ENCODE measurements at places on chromosomes 4 and X.

DNA sequence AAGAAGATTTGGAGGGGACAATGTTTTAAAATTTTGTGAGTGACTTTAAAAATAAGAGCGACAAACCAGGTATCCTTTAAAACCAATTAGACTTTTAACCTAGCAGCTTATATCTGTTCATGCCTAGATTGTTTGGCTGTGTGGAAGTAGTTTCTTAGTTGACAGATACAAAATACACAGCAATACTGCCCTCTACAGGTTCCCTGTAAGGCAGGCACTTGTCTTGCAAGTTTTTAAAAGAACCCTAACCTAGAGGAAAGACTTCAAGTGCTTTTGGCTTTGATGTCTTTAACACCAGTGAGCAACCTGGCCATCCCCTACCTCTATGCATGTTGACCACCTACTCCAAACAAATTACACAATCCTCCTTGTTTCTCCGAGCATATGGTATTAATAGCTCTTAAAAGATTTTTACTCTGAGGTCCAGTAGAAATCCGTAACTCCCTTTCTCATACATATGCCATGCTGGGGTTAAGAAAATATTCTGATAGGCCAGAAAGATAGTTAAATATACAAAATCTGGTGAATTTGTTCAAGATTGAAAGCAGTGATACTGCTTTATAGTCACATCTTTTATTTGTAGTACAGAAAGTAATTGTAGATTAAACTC lies 273.0 kb downstream of the ARHGAP24 start:
- no peak for DNase-seq

DNA sequence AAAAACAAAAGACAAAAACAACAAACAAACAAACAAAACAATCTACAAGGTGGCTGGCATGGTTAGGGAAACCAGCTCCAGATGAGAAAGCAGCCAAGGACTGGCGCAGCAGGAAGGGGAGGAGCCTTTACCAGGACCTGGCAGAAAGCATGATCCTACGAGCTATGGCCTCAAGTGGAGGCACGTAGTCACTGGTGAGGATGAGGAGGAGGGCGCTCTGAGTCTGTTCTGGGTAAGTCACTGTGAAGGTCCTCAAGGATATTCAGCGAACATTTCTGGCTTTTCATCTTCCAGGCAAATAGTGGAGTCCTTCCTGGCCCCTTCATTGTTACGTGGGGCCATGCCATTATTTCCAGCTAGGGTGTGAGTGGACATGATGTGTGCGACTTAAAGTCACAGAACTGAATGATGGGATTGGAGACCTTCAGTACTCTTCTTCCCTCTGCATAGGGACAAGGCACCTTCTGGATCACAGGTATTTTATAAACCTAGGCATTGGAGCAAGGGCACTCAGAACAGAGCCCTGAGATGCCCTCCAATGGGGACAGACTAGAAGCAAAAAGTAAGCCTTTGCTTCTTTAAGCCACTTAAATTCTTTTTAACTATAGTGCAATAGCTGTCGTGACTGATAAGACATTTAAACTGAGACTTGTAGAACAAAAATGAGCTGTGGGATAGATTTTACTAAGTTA lies 771.3 kb downstream of the RAB28 start:
- no peak for DNase-seq

- DNase-seq: no peak
These were observed 11.0 kb downstream of the SCLT1 start for GRCh38 chr4:129082302-129082701.

DNA sequence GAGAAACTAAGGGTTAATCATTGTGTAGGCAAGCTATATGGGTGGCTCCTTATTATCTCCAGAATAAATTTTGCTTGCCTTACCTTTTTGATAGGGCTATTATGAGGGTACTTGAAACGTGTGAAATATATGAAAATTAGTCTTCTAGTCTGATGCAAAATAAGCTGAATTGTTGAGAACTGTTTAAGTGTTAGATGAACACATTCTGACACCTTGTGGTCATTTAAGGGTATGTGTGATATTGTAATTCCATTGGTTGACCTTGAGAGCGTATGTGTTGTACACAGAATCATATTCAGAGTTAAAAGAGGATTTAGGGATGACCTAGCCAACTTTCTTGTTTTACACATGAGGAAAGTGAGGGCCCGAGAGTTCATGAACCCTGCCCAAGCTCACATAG lies 44.6 kb upstream of the LINC00632 start:
- DNase-seq: no peak

DNA sequence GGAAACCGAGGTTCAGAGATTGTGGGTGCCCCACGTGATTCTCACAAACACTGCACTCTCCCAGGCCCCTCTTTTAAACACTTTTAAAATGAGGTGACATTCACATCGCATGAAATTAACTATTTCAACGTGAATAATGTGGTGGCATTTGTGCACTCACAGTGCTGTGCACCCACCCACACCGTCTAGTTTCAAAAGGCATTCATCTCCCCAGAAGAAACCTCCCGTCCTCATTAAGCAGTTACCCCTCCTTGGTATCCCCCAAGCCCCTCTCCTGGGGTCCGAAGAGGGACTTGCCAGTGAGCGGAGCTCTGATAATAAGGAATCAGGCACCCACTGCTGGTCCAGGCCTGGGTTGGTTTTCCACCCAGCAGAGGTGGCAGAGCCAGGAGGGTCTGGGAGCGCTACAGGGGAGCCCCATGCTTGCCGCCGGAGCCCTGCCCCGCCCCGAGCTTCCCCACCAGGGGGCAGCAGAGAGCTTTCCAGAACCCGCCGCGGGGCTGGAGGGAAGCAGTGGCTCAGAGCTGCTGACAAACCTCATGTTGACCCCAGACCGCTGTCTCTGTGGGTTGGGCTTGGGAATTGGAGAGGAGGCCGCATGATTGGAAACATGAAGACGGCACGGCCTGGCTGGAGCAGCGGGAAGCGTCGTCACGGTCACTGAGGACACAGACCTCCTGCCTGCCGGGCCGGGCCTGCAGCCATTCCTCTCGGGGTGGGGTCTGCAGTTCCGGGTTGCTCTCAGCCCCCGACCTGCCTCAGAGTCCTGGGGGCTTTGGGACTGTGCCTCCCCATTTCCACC lies 27.5 kb upstream of the HTRA3 start:
- DNase-seq: peak; percentile 89

DNA sequence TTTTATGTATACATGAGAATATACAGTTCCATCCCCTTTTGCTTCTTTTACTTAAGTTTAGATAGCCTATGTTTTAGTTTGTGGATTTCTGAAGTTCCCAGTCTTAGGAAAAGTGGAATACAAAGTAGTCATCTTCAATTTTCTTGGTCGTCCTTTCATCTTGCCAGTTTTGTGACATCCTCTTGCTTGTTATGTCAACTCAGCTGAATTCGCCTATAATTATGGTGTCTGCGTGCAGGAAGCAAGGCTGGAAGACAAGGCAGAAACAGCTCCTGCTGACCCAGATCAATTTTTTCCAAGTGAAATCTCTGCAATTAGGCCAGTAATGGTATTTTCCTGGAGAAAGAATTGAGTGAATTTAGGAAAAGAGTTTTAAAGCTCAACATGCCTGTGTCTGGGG lies 28.1 kb upstream of the NYX start:
- no peak for DNase-seq

DNA sequence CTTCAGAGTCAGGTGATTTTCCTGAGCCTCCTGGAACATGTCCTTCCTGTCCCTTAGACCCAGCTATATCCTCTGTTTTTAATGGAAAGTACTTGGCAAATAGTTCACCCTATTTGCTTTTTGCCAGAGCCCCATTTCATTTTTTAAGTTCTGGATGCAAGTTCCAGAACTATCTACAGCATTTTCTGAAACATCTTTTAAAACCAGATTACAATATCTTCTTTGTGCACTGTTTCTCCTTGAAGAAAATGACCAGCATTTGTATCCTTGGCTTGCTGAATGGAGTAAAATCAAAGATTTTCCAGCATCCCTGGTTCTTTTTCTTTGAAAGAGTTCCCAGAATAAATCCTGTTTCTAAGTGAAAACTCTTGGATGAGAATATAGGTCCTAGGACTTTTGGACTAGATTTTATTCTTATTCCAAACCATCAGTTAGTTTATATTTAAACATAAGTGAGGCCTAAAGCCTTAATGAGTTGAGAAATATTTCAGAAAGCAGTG lies 224.3 kb downstream of the ANK2 start:
- DNase-seq: no peak

DNA sequence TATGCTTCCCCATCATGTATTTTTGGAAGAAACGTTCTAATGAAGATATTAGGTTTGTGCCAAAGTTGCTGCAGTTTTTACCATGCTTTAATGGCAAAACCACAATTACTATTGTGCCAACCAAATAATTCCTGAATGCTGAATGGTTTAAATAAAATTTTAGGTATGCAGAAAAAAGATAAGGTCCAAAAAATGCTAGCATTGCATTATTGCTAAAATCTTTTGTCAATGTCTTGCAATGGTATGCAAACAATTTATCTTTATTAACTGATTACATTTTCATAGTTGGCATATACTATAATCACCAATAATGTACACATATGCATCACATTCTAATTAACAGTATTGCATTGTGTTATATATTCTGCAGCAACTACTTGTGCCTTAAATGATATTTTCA lies 1657.4 kb upstream of the IGFBP7 start:
- no peak for DNase-seq

GRCh38 chr4:1521821-1522361 lies 115.6 kb upstream of the NKX1-1 start:
- DNase-seq: no peak

GRCh38 chr4:28469387-28469786 lies 1608.7 kb downstream of the STIM2 start:
- no peak for DNase-seq

DNA sequence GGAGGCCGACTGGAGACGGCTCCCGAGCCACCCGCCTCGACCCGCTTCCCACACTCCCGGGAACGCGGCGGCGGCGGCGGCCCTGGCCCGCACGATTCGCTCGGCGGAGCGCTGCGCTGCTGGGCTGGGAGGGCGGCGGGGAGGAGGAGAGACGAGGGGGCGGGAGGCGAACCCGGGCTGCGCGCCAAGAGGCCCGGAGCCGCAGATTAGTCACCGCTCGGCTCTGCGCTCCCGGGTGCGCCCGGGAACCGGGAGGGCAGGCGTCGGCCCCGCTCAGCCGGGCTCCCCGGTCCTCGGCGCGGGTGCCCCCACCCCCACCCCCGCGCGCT lies 11.2 kb upstream of the BCOR start:
- peak; percentile 69 for DNase-seq

DNA sequence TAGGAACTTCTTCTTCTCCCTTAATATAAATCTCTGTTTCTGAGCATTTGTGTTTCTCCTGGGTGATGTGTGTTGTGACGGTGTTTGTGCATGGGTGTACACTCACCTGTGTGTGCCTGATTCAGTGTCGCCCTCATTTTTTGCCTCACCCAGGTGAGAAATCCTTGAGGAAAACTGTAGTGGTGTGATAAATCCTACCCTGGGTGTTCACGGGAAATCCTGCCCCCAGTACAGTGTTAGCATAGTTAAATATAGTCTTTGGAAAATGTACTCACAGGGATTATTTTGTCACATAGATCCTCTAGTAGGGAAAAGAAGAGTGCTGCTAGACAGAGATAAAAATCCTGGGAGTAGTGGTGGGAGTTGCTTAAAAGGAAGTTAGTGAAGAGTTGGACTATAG lies 291.9 kb upstream of the PITX2 start:
- DNase-seq: no peak

GRCh38 chrX:74523870-74524735 lies 90.3 kb downstream of the RLIM start:
- DNase-seq: no peak

GRCh38 chrX:132292793-132293192 lies 73.5 kb upstream of the RAP2C start:
- DNase-seq: no peak

- no peak for DNase-seq
These were observed 41.1 kb upstream of the TMEM184C start for GRCh38 chr4:147576084-147576483.

GRCh38 chr4:33626221-33626620 lies 2618.1 kb downstream of the ARAP2 start:
- DNase-seq: no peak

- no peak for DNase-seq
These were observed 339.0 kb upstream of the PABPC4L start for GRCh38 chr4:134540588-134540987.

DNA sequence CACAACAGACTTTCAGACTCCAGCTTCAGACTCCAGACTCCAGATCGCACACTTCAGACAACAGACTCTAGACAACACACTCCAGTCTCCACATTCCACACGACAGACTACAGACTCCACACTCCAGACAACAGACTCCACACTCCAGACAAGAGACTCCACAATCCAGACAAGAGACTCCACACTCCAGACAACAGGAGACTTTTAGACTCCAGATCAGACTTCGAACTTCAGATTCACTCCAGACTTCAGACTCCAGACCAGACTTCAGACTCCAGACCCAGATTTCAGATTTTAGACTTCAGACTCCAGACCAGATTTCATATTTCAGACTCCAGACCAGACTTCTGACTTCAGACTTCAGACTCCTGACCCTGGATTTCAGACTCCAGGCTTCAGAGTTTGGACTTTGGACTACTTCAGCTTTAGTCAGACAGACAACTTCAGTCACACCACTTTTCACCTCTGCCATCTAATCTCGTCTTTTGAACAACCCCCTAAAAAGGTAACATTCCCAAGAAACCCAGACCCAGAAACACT lies 29.0 kb upstream of the TLR2 start:
- no peak for DNase-seq

DNA sequence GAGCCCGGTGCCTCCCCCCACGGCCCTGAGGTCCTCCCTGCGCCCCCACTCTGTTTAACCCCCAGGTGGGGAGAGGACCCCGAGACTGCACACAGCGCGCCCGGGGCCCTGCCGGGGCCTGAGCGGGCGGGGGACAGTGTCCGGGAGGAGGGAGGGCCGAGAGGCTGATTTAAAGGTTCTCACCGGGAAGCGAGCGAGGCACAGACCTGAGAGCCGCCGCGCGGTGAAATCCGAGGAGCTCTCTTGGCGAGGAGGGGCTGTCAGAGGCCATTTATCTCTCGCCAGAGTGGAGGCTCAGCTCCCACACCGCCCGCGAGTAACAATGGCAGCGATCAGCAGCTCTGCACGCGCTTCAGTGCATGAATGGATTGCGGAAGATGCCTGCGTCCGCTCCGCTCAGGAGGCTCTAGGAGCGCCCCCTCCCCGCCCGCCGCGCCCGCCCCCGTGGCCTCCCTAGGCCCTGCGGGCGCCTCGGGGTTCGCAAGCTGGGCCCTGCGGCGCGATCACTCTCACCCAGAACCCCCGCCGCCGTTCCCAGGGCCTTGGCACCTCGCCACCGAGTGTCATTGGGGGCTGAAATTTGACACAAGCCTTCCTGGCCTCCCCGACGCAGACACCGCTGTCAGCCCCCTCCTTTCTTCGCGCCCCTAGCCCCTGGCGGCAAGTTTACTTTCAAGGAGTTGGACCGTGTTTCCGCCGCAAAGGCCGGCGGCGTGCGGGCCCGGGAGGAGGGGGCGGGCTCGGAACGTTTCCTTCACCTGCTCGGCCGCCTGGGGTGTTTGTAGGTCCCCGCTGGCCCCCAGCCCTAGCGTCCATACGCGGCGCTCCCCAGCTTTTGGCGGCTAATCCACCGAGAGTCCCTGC lies 48.7 kb upstream of the BCOR start:
- no peak for DNase-seq

GRCh38 chr4:111960241-111960667 lies 185.0 kb upstream of the FAM241A start:
- DNase-seq: no peak

- no peak for DNase-seq
These were observed 111.3 kb upstream of the ATP8A1 start for GRCh38 chr4:42768125-42768748.

Data from stimulated activated CD4-positive, alpha-beta T cell treated with anti-CD3 and anti-CD28 coated beads, Interleukin-2, amount 100 ng/mL, for 24 hours (primary cell).